ENCODE measurements at places on chromosomes 6 and 20.

- H3K27ac ChIP-seq = no peak overlapping the region
- H3K4me3 ChIP-seq = no peak overlapping the region
- H3K4me1 ChIP-seq = no peaks in the 10 kb centered on the region
- no peaks in the 10 kb centered on the region for H3K27me3 ChIP-seq
- DNase-seq = no peak
- no peaks in the 10 kb centered on the region for H3K36me3 ChIP-seq
Measured at GRCh38 chr20:757506-757905, 10.8 kb downstream of the SLC52A3 start.

DNA sequence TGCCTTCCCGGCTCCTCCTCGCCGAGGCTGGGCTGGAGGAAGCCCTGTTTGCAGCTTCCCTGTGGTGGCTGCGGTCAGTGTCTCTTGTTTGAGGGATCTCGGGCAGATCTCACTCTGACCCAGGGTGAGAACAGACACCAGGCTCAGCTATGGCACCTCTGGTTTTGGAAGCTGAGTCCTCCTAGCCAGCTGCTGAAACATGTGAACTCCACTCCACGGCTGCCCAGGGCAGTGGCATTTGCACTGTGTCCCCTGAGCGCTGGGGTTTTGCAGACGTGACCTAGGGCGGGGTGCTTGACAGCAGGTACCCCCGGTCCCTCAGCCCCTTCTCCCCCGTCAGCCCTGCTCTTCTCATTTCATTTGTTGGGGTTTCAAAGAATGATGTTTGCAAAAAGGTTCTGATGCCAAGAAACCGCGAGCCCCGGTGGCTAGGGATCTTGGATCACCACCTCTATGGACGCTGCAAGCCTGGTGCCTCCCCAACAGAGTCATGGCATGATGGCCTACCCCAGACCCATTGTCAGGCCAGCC is 55.0 kb upstream of the DACT2 start:
- peaks cover 8% of the 10 kb centered on the region for H3K4me1 ChIP-seq
- no peaks in the 10 kb centered on the region for H3K27me3 ChIP-seq
- H3K27ac ChIP-seq = no peak overlapping the region
- H3K36me3 ChIP-seq = no peaks in the 10 kb centered on the region

GRCh38 chr20:432208-432607 is 24.1 kb downstream of the RBCK1 start:
- H3K4me1 ChIP-seq = no peaks in the 10 kb centered on the region
- no peak for DNase-seq
- peaks cover 79% of the 10 kb centered on the region for H3K36me3 ChIP-seq
- no peak overlapping the region for H3K27ac ChIP-seq
- H3K27me3 ChIP-seq = no peaks in the 10 kb centered on the region
- no peak overlapping the region for H3K4me3 ChIP-seq

DNA sequence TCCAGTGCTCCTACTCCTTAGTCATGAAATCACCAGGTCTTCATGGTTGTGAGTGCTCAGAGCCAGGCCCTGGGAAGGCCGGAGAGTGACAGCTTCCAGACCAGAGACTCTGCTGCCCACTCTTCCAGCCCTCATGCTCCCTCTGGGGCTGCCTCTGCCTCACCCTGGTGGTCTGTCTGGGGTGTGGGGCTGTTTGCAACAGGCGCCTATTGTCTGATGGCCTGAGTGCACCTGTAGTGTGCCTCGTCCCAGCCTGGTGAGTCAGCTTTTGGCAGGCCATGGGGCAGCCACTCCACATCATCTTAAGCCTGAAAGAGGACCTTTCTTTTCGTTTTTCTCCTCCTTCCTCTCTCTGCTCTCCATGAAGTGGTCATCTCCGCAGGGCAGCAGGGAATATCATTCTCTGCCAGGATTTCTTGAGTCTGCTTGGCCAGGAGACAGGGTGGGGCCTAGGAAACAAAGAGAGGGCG is 173.8 kb downstream of the VEGFA start:
- H3K27me3 ChIP-seq = no peaks in the 10 kb centered on the region
- H3K36me3 ChIP-seq = no peaks in the 10 kb centered on the region
- H3K27ac ChIP-seq = no peak overlapping the region
- no peak overlapping the region for H3K4me3 ChIP-seq

DNA sequence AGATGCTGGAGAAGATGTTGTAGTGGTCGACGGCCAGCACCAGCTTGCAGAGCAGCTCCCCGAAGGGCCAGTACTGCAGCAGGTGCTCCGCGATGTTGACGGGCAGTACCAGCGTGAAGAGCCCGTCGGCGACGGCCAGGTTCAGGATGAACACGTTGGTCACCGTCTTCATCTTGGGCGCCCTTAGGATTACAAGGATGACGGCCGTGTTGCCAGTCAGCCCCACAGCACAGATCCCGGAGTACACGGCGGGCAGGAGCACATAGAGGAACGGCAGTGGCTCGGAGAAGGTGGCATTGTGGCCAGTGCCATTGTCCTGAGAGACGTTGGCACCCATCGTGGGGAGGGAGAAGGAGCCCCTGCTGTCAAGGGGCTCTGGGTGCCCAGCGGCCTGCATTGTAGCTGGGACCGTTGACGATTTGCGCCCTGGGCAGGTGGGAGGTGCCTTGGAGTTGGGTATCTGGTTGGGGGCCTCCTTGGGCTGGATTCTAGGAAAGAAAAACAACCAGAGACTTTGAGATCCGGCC is 867 bp downstream of the NPBWR2 start:
- H3K4me1 ChIP-seq = no peaks in the 10 kb centered on the region
- no peak overlapping the region for H3K4me3 ChIP-seq

DNA sequence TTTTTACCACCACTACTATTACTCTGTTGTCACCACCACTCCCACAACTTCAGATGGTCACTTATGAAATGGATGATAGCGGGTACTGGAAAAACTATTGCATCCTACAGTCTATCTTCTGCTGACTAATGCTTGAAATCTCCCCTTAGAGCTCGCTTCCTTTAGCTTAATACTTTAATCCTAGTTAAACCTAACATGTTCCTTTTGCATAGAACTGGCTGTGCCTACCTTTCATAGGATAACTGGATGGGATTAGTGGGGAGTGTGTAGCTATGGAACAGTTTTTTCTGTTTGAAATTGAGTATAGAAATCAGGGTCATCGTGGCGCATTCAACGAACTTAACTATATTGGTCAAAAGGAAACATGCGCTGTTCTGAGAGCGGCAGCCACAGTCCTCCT is 294.7 kb downstream of the FARS2 start:
- no peaks in the 10 kb centered on the region for H3K4me1 ChIP-seq
- no peaks in the 10 kb centered on the region for H3K36me3 ChIP-seq
- H3K27ac ChIP-seq = no peak overlapping the region
- DNase-seq = no peak
- H3K4me3 ChIP-seq = no peak overlapping the region
- H3K27me3 ChIP-seq = no peaks in the 10 kb centered on the region

- no peak overlapping the region for H3K27ac ChIP-seq
- no peak for DNase-seq
- no peaks in the 10 kb centered on the region for H3K36me3 ChIP-seq
- no peaks in the 10 kb centered on the region for H3K27me3 ChIP-seq
- H3K4me1 ChIP-seq = no peaks in the 10 kb centered on the region
Measured at GRCh38 chr20:16966276-16966880, 218.2 kb downstream of the OTOR start.

DNA sequence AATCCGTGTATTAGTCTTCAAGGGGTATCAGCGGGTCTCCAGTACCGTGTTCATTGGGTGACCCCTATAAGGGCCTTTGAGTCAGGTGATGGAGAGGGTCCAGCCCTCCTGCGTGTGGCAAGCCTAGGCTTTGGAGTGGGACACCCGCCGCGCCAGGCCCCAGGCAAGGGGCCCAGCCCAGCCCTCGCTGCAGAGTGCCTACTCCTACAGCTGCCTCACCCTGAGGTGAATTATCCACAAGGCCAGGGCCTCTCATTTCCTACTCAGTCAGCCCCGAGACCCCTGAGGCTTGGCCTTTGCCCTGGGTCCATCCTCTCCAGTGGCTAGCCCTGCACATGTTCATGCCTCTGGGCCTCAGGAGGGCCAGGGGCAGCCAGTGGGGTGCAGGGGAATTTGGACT is 45.1 kb downstream of the TMEM242 start:
- H3K27me3 ChIP-seq = no peaks in the 10 kb centered on the region
- no peak overlapping the region for H3K27ac ChIP-seq
- no peaks in the 10 kb centered on the region for H3K36me3 ChIP-seq
- H3K4me3 ChIP-seq = no peak overlapping the region
- H3K4me1 ChIP-seq = no peaks in the 10 kb centered on the region

GRCh38 chr6:47310131-47310480 is 401 bp upstream of the TNFRSF21 start:
- no peaks in the 10 kb centered on the region for H3K27me3 ChIP-seq
- DNase-seq = no peak
- H3K4me3 ChIP-seq = peak overlapping the region; percentile 61
- H3K36me3 ChIP-seq = no peaks in the 10 kb centered on the region
- no peak overlapping the region for H3K27ac ChIP-seq

DNA sequence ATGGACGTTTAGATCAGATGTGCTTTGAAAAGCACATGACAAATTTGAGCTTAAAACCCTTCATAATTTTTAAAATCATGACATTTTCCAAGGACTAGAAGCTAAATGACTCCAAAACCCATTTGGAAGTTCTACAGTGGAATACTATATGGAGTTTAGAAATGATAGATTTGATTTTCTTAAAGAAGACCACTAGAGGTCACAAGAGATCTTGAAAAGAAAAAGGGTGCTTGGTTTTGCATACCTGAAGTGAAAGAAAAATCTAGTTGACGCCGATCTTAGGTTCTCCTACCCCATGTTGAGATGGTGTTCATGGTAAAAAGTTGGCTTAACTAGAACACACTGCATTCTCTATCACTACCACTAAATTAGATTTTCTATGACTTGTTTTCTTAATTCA is 31.5 kb downstream of the CFAP61 start:
- no peaks in the 10 kb centered on the region for H3K27me3 ChIP-seq
- no peaks in the 10 kb centered on the region for H3K36me3 ChIP-seq
- no peak for DNase-seq
- H3K4me3 ChIP-seq = no peak overlapping the region

GRCh38 chr6:153044295-153044694 is 41.8 kb upstream of the MTRF1L start:
- H3K4me1 ChIP-seq = peaks cover 2% of the 10 kb centered on the region
- DNase-seq = no peak
- no peak overlapping the region for H3K4me3 ChIP-seq
- no peak overlapping the region for H3K27ac ChIP-seq
- peaks cover 4% of the 10 kb centered on the region for H3K36me3 ChIP-seq
